ENCODE measurements at places on chromosomes 3 and 15.

DNA sequence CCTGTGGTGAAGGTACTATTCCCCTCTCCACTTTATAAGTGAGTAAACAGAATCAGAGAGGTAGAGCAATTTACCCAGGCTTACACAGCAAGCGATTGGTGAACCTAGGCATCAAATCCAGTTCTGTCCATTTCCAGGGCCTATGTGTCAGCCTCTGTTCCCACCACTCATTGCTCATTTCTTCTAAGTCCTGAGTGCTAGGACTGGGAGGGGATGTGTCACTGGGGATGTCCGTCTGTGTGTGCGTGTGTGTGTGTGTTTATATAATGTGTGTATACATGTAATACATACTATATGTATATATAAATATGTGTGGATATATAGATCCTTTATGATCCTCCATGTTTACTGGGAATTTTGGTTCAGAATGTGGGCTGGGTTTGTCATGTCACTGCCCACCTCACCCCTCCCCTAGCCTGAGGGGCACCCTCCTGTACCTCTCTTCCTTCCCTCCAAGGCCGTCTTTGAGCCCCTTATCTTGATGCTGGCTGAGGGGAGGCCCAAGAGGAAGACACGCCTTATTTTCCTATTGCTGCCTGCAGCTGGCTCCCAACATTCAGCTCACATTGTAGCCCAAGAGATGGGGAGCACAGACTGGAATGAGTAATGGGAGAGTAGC is 2.1 kb downstream of the TMEM43 start:
- DNase-seq = no peak

GRCh38 chr3:128100161-128100560 is 23.5 kb downstream of the RUVBL1 start:
- no peak for DNase-seq

DNA sequence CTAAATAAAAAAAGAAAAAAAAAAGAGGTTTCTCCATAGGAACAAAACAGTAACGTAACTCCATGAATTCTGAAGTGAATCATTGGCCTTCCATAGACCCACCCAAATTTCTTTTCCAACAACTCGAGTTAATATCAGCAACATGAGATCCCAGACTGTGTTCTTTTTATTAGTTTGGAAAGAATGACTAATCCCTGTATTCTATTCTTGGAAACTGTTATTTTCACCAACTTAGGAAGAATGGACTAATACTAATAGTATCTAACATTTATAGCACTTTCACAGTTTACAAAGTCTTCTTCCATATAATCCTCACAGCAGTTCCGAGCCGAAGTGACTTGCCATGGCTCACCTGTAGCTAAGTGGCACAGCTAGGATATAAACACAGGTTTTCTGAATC is 72.7 kb upstream of the SLC4A7 start:
- DNase-seq = no peak

DNA sequence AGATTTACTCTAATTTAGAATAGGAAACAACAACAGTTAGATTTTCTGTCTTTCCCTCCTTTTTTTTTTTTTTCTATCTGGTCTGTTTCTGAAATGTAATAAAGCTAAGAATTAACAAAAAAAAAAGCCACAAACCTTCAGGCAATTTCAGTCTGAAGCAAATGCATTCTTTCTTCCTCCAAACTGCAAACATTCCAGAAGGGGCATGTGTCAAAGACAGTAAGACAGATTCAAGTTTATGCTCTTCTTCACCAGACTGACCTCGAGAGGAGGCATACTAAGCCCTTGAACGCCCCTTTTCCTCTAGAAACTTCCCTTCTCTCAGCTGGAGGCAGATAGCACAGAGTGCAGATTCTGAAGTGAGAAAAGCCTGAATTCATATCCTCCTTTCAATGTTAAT is 654.6 kb upstream of the LMCD1 start:
- DNase-seq = no peak

GRCh38 chr15:42184296-42184695 is 23.8 kb downstream of the VPS39 start:
- no peak for DNase-seq

- DNase-seq = no peak
Measured at GRCh38 chr15:46685681-46686080, 1031.6 kb upstream of the SEMA6D start.

DNA sequence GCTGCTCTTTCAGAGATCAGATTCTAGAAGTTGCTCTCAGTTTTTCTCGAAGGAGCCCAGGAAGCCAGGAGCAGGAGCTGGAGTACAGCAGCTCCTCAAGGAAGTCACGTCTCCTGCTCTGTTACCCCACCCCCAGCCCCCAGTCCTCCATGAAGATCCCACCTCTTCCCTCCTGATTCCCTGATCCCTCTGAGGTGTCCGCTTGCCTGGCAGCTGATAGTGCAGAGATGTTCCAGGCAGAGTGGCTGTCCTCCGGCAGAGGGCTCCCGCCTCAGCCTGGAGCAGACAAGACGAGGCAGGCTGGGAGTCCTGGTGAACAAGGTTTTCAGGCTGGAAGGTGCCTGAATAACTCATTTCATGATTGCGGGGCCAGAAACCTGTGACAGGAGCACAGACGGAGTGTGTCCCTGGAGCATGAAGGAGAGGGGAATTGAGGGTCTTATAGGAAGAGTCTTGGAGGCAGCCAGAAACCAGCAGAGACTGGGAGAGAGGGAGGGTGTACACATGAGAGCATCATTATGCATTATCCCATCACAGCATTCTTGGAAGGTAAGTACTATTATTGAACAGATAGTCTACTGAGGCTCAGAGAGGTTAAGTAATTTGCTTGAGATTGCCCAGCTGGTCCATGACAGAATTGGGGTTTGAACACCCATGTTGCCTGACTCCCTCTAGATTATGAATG is 1.2 kb downstream of the HRH1 start:
- peak; percentile 26 for DNase-seq

DNA sequence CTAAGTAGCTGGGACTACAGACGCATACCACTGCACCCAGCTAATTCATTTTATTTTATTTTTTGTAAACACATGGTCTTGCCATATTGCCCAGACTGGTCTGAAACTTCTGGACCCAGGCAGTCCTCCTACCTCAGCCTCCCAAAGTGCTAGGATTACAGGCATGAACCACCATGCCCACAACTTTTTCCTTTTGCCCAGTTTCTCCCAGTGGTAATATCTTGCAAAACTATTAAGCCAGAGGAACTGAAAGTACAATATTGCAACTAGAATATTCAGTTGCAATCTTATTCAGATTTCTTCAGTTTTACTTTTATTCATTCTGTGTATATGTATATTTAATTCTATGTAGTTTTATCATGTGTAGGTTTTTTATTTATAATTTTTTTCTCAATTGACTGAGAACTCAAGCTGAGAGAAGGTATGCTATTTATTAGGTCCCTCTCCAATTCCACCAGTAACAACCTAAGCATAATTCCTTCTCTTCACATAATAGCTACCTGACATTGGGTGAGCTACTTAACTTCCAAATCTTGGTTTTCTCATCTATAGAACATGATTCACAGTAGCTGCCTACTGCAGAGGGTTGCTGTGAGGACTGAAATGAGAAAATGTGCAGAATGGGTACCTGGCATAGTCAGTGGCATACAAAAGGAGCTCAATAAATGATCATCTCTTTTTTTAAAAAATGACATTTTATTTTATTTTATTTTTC is 30.8 kb downstream of the KLHL18 start:
- no peak for DNase-seq

- no peak for DNase-seq
Measured at GRCh38 chr15:71547011-71547410, 263.3 kb upstream of the NR2E3 start.

DNA sequence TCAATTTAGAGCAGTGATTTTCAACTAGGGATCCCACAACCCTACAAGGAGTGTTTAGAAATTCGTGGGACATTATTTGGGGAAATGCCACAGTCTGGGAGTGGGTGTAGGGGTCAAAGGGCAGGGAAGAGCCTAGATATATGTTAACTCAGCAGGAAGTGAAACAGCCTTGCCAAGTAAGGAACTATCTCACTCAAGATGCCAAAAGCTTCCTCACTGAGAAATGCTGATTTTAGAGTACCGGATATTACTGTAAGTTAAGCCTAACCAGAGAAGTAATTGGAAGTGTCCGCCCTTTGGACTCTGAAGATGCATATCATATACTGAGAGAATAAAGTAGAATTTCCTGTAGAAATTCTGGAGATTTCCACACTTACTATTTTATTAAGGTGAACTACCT is 158.6 kb downstream of the BBX start:
- DNase-seq = no peak

- DNase-seq = no peak
Measured at GRCh38 chr3:140429791-140430190, 248.1 kb upstream of the TRIM42 start.

GRCh38 chr3:114456742-114457141 is 162.9 kb downstream of the TIGIT start:
- DNase-seq = no peak

- DNase-seq = no peak
Measured at GRCh38 chr3:195601382-195601781, 17.6 kb upstream of the APOD start.

GRCh38 chr15:74421302-74422245 is 12.2 kb downstream of the SEMA7A start:
- DNase-seq = no peak

Measured in retinal pigment epithelial cell (primary cell).